ENCODE measurements at places on chromosomes 13 and 19.
A peak's percentile ranks its signal among the peaks of the same experiment; 100 is the strongest.

- DNase-seq: no peak
Measured at GRCh38 chr19:2560369-2560768, 84.4 kb downstream of the GADD45B start.

DNA sequence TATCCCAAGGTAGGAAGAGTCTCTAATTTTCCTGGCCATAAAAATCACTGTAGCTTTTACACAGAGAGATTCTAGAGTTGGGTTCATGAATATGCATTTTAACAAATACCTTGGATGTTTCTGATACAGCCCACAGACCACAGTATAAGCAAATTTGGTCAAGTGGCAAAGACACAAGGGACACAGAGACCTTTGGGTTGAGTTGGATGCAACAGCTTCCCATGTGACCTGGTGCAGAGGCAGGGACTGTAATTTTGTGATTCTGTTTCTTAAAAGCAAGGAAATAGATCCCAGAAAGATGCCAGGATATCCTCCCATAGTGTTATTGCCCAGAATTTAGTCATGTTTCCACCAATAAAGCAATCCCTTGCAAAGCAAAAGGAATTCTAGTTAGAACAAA is 27.0 kb downstream of the FPR3 start:
- DNase-seq: no peak

DNA sequence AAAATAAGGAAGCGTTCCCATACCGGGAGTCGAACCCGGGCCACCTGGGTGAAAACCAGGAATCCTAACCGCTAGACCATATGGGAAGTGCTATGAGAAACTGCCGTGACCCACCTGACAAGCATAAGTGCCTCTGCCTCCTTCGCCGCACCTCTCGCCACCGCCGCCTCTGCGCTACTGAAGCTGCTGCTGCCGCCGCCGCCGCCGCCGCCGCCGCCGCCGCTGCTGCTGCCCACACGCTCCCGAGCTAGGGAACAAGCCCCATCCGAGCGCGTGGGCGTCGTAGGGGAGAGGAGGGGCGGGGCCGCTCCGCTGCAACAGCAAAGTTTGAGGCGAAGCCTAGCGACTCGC is 610 bp upstream of the WBP4 start:
- DNase-seq: peak; percentile 63

- no peak for DNase-seq
Measured at GRCh38 chr13:37226971-37227370, 121.5 kb upstream of the CSNK1A1L start.

- no peak for DNase-seq
Measured at GRCh38 chr13:98371516-98372023, 194.5 kb upstream of the RNF113B start.

DNA sequence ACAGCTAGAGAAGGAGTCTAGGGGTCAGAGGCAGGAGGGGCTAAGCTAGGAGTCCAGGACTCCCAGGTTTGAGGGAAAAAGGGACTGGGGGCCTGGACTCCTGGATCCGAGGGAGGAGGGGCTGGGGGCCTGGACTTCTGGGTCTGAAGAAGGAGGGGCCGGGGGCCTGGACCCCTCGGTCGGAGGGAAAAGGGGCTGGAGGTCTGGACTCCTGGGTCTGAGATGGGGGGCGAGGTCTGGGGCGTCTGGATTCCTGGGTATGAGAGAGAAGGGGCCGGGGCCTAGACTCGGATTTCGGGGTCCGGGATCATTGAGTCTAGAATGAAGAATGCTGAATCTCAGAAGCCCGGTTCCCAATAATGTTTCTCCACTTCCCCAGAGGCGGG is 18.5 kb downstream of the BRSK1 start:
- no peak for DNase-seq

GRCh38 chr13:108213946-108214345 is 1.4 kb downstream of the LIG4 start:
- DNase-seq: no peak

- DNase-seq: no peak
Measured at GRCh38 chr13:113796211-113796963, 37.4 kb downstream of the TMEM255B start.

- no peak for DNase-seq
Measured at GRCh38 chr19:41420101-41420880, 6.9 kb downstream of the B3GNT8 start.

DNA sequence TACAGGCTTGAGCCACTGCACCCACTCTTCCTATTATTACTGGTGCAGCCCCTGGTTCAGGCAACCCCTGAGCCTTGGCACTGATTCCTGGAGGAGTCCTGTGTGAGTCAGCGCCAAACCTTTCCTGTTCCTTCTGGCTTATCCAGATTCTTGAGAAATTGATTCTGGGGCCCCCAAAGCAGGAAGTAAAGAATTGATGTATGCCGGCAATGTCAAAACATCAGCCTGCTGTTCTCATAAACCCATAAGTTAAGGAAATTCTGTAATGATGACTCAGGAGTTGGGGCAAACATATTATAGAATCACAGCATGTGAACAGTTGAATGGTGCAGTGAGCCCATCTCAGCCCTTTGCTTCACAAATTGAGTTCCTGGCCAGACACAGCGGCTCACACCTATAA is 1.4 kb upstream of the OR7G3 start:
- DNase-seq: no peak

DNA sequence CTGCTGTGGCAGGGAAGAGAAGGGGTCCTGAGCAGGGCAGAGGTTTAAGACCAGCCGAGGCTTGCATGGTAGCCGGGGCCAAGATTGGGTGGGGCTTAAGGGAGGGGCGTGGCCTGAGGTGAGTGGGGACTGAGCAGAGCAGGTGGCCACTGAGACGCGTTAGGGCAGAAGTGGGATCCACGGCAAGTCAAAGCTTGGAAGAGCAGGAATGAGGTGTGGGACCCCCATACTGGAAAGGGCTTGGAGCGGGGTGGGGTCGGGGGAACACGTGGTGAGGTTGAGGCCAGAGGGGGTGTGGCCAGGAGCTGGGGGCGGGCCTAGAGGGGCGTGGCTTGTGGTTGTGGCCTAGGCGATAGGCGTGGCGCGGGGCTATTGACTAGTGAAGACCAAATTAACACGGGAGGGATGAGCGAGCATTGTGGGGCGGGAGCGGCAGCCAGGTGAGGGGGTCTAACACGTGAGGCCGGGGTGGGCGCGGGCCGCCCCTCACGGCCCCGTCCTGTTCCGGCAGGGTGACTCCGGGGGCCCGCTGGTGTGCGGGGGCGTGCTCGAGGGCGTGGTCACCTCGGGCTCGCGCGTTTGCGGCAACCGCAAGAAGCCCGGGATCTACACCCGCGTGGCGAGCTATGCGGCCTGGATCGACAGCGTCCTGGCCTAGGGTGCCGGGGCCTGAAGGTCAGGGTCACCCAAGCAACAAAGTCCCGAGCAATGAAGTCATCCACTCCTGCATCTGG is 3.3 kb downstream of the CFD start:
- DNase-seq: peak; percentile 70

GRCh38 chr19:42330241-42330711 is 4.8 kb downstream of the MEGF8 start:
- DNase-seq: no peak

GRCh38 chr13:99526549-99526948 is 25.3 kb downstream of the TM9SF2 start:
- no peak for DNase-seq

GRCh38 chr13:88800505-88800904 is 1129.3 kb downstream of the SLITRK5 start:
- DNase-seq: no peak

Measured in activated CD8-positive, alpha-beta memory T cell treated with anti-CD3 and anti-CD28 coated beads for 1 hour (primary cell).